ENCODE measurements at places on chromosomes 3 and 15. TPM values are rescaled to one million over a fixed set of nuclear protein-coding genes. Genes with fewer than 3 reads are reported as not detected.

TMIE gene
- total RNA-seq = under 0.01 TPM

TMEM212 gene
- total RNA-seq = not detected

KBTBD13 gene
- total RNA-seq = not detected

CELF6 gene
- 0.36 TPM for total RNA-seq

CEP152 gene
- 4.3 TPM for total RNA-seq

TMC3 gene
- total RNA-seq = not detected

POPDC2 gene
- total RNA-seq = 1.1 TPM

SMCO1 gene
- not detected for total RNA-seq

PAK2 gene
- 36.6 TPM for total RNA-seq

TMEM202 gene
- not detected for total RNA-seq

CFAP92 gene
- not detected for total RNA-seq

CHRNA7 gene
- total RNA-seq = not detected

SLC7A14 gene
- total RNA-seq = 0.29 TPM

FGF7 gene
- total RNA-seq = 377 TPM

USP50 gene
- 1.1 TPM for total RNA-seq

ALG1L2 gene
- 0.29 TPM for total RNA-seq

TEX9 gene
- total RNA-seq = 12.7 TPM

CCR2 gene
- total RNA-seq = not detected

C3orf18 gene
- 18.8 TPM for total RNA-seq

SRGAP3 gene
- 4.7 TPM for total RNA-seq

FGD5 gene
- under 0.01 TPM for total RNA-seq

AADACL2 gene
- total RNA-seq = not detected

RNF168 gene
- 21.7 TPM for total RNA-seq

GMNC gene
- total RNA-seq = under 0.01 TPM

TAGLN3 gene
- total RNA-seq = not detected

RPN1 gene
- total RNA-seq = 473 TPM

SLC22A13 gene
- 0.29 TPM for total RNA-seq

SCAMP5 gene
- 0.88 TPM for total RNA-seq

IL1RAP gene
- 14.7 TPM for total RNA-seq

COL8A1 gene
- total RNA-seq = 720 TPM

EFCAB12 gene
- under 0.01 TPM for total RNA-seq

VEPH1 gene
- 23.2 TPM for total RNA-seq
